ENCODE measurements at places on chromosomes 3 and 15.

- DNase-seq, result no peak
Measured at GRCh38 chr3:13482106-13482690, 2.1 kb downstream of the HDAC11 start.

GRCh38 chr15:99090938-99091337, 13.9 kb upstream of the SYNM start:
- DNase-seq, result no peak

GRCh38 chr3:146655333-146655996, 50.3 kb upstream of the PLSCR5 start:
- no peak for DNase-seq

- no peak for DNase-seq
Measured at GRCh38 chr3:169354774-169355501, 308.6 kb downstream of the MECOM start.

GRCh38 chr3:111808439-111808838, 50.6 kb upstream of the PHLDB2 start:
- peak; percentile 38 for DNase-seq

Data from cardiac muscle cell (in vitro differentiated cells and primary cell).